Midbrain (tissue), 1 donor: ENCODE measurements at places on chromosomes 2 and 18.

DNA sequence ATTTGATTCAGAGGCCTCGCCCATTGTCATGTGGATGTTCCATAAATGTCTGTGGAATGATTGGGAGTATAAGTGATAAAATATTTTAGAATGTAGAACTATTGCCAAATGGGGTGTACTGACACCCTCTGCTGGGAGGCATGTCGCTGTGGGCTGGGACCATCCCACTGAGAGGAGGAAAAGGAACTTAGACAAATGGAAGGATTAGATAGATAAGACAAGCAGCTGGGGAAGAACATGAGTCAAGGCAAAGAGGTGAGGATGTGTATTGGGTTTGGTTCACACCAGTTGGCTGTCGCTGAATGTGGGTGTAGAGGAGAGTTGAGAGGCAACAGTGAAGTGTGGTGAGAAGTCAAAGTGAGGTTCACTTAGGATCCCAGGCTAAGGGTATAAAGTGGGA, 4.0 kb downstream of the C2orf74 start:
- DNase-seq, result no peak

DNA sequence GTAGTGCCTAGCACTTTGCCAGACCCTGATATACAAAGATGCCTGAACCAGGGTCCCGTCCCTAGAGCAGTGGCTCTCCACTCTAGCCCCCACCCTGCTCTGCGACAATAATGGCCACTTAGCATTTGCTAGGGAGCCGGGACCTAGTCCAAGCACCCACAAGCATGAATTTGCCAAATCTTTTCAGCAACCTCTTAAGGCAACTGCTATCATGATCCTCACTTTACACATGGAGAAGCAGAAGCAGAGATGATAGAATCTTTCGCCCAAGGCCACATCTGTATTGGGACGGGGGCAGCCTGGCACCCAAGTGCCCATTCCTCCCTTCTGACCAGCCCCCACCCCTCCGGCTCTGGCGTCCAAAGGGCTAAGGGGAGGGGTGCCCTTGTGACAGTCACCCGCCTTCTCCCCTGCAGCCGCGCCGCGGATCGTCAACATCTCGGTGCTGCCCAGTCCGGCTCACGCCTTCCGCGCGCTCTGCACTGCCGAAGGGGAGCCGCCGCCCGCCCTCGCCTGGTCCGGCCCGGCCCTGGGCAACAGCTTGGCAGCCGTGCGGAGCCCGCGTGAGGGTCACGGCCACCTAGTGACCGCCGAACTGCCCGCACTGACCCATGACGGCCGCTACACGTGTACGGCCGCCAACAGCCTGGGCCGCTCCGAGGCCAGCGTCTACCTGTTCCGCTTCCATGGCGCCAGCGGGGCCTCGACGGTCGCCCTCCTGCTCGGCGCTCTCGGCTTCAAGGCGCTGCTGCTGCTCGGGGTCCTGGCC, 13.0 kb downstream of the SIGLEC15 start:
- no peak for DNase-seq

- no peak for DNase-seq
These were observed 24.9 kb upstream of the BZW1 start for GRCh38 chr2:200786826-200787225.

DNA sequence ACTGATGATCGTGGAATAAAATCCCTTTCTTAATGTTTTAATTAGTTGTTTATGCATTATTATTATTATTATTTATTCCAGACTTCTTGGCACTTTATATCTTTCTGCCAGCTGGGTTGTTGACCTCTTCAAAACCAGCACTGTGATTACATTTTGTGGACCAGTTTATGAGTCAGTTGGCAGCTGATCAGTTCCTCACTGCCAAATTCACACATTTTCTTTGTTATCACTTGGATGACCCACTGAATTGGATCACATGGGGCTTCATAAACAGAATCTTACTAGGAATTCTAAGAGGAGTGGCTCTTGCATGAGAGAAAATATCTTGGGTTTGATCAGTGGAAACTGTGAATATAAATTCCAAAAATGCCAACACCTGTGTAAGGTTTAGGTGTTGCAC, 321.8 kb upstream of the SPRED2 start:
- no peak for DNase-seq

DNA sequence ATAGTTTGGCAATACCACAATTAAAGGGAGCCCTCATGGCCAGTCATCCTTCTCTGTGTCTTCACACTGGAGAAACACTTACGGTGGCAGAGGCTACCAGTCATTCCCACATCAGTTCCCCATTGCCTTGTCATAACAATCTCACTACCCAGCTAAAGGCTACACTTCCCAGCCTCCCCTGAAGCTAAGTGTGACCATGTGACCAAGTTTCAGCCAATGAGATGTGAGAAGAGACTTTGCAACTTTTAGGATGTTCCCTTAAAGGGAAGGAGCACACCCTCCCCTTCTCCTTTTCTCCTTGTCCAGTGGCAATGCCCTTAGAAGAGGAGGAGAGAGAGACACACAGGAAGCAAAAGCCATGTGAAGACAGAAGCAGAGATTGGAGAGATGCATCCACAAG, 89.0 kb upstream of the RAB12 start:
- DNase-seq, result no peak

GRCh38 chr2:85240055-85240454, 87.7 kb downstream of the TGOLN2 start:
- no peak for DNase-seq

DNA sequence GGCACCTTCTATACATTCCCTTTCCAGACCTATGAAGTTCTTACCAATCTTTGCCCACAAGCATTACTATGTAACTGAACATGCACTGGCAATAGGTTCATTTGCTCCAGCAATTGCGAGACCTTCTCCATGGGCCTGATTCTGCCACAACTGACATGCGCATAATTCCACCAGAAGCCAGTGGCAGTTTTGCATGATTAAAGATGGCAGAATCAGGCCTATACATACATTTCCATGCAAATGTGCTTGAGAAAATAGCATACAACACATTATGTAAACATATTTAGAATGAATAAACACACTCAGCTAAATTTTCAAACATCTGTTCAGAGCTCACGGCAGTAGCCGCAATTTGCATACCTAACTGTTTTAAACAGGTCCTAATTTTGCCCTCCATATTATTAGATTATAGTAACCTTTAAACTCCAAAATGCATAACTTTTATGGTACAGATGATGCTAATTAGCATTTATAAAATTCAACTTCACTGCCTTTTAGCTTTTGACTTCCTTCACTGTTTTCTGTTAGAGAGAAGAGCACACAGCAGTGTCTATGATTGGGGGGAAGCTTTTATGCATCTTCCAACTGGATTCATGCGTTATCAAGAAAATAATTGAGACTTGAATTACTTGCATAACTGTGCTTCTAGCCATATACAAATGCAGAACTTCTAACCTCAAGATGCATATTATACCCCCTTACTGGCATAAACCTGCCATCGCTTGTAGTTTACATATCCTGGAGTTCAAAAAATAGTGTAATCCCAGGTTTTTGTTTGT, 155.3 kb upstream of the CDH19 start:
- no peak for DNase-seq

DNA sequence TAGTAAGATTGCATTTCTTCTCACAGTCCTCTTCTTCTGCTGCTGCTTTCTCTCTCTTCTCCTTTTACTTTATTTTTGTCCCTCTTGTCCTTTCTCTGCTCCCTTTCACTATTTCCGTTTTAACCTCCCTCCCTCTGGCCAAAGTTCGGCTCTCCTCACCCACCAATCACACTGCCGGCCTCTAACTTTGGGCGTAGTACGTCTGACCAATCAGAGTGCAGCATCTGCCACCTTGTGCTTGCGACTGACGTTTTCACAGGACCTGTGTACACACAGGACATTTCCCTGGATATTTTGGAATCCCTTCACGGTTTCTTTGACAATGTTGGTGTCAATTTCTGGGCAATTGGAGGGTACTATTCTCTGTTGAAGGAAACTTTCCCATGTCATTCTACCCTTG, 22.6 kb upstream of the ICOS start:
- DNase-seq, result no peak

DNA sequence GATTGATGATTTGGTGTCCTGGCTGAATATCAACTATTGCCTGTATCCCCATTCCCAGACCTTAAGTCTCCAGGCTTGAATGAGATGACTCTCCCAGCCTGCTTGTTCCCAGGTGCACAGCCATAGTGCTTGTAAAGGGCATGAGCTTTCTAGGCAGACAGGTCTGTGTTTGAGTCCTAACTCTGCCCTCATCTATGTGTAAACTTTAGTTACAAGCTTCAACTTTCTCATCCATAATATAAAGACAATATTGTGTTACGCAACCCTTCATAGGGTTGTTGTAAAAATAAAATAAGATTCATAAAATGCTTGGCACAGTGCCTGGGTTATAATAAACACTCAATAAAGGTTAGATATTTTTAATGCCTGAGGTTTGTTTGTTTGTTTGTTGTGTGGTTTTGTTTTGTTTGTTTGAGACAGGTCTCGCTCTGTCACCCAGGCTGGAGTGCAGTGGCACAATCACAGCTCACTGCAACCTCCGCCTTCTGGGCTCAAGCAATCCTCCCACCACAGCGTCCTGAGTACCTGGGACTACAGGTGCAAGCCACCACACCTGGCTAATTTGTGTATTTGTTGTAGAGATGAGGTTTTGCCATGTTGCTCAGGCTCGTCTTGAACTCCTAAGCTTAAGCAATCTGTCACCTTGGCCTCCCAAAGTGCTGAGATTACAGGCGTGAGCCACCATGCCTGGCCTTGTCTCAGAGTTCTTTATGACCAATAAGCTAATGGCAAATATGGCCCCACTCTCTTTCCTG, 89.4 kb upstream of the MAPRE2 start:
- DNase-seq, result no peak

DNA sequence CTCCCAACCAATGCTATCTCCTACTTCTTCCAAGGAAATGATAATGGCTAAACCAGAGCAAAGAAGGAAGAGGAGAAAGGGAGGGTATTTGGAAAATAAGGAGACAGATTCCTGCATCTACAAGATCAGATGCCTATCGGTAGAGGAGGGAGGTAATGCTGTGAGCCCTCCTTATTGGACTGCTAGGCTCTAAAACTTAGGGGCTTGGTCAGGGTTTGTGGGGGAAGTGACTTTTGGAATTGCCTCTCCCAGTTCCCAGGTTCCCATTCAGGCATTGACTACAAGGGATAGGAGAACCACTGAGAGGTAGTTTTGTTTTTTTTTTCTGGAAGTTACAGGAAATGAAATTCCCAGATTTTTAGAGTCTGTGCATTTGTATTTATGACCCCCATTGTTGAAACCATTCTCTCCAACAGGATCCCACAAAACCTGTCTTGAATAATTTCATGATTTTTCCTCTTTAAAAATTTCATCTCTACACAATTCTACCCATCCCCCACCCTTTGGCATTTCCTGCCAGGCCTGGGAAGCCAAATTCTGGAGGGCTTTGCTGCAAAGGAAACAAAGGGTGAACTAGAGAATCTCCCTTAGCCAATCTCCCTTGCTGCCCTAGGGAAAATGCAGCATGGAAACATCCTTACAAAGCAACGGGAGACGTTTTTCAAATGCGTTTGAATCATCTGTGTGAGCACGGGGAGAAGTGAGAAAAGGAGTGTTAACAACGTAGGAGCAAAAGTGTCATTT, 282.1 kb upstream of the EPAS1 start:
- DNase-seq, result no peak

DNA sequence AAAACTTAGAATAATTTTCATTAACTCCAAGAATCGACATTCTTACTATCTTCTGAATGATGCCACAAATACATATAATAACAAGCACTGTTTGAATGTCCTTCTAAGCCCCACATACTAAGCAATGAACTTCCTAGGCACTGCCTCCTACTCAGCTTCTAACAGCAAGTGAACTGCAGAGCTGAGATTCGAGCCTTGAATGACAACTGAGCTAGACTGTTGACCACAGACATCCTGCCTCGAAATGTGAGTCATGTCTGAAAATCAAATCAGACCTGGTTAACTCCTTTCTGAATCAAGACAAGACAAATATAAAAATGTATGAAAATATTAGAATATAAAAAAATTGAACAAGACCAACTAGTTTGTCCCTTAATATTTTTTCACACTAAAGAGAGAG, 108.1 kb downstream of the MYT1L start:
- no peak for DNase-seq

DNA sequence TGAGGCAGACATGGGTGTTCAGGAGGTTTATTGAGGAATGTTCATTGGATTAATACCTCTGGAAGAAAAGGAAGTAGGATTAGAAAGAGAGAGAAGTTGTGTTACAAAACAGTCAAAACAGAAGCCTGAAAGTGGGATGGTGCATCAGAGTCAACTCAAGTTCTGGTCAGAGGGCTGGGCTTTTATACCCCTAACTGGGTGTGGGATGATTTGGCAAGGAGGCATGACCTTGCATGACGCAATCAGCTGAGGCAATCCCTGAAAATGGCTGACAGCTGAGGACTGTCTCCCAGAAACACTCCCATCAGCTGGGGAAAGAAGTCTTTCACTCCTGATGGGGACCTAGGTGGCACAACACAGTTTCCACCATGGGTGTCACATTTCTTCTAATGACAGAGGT, 818.2 kb downstream of the SATB2 start:
- DNase-seq, result no peak

- no peak for DNase-seq
These were observed 6.0 kb upstream of the GPR55 start for GRCh38 chr2:230930928-230931555.

DNA sequence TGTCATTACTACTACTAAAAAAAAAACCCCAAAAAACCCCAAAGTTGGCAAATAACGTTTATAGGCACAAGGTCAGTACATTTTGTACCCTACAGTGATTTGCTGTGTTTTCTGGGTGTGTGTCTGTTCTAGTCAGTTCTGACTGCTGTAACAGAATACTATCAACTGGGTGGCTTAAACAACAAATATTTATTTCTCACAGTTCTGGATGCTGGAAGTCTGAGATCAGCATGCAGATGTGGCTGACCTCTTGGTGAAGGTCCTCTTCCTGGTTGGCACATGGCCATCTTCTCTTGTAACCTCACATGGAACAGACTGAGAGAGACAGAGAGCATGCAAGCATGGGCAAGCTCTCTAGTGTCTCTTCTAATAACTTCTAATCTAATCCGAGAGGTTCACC, 103.1 kb downstream of the CERS6 start:
- no peak for DNase-seq

GRCh38 chr18:45887585-45887984, 62.1 kb downstream of the SIGLEC15 start:
- DNase-seq, result no peak

- no peak for DNase-seq
These were observed 267.6 kb downstream of the BCL2 start for GRCh38 chr18:63051928-63052327.

GRCh38 chr2:132429941-132430573, 13.5 kb downstream of the GPR39 start:
- DNase-seq, result no peak

DNA sequence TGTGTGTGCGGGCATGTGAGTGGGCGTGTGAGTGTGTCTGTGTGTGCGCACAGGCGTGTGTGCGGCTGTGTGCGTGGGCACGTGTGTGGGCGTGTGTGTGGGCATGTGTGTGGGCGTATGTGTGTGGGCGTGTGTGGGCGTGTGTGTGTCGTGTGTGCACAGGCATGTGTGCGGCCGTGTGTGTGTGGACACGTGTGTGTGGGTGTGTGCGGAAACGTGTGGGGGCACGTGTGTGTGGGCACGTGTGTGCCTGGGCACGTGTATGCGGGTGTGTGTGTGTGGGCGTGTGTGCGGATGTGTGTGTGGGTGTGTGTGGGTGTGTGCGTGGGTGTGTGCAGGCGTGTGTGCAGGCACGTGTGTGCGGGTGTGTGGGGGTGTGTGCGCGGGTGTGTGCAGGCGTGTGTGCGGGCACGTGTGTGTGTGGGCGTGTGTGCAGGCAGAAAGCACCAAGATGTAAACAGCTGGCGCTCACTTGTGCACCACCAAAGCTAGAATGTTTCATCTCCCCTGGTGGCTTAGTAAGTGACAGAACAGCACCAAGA, 31.2 kb upstream of the ALKAL2 start:
- DNase-seq, result no peak
